ENCODE measurements at places on chromosomes 6 and 20.

DNA sequence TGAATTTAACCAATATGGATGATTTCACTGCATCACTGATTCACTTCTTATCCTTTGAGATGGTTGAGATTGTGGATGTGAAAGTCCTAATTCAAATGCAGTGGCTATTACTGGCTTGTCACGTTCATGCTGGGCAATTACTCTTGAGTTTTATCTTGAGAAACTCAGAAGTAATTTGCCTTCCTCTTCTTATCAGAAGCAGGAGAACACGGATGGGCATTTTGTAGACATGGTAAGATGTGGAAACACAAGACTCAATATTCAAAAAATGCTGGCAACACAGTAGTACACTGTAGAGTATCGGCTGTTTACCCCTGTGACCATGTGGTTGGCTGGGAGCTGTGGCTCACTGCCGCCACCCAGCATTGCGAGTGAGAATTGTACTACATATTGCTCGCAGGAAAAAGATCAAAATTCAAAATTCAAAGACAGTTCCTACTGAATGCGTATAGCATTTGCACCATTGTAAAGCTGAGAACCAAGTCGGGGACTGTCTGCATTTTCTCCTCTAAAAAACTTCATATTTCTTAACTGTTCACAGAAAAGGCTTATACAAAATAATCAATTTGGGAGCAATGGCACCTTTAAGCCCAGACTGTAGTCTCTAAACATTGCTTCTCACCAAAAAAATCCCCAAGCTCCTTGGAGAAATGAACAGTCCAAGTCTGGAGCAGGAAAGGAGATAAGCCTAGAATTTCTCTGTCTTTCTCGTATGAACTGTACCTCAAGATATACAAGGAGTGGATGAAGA is 61.9 kb upstream of the ELOVL5 start:
- DNase-seq = peak; percentile 17

- DNase-seq = no peak
Measured at GRCh38 chr20:19510611-19511010, 247.4 kb upstream of the RIN2 start.

GRCh38 chr20:7817286-7817685 is 123.0 kb downstream of the HAO1 start:
- no peak for DNase-seq

DNA sequence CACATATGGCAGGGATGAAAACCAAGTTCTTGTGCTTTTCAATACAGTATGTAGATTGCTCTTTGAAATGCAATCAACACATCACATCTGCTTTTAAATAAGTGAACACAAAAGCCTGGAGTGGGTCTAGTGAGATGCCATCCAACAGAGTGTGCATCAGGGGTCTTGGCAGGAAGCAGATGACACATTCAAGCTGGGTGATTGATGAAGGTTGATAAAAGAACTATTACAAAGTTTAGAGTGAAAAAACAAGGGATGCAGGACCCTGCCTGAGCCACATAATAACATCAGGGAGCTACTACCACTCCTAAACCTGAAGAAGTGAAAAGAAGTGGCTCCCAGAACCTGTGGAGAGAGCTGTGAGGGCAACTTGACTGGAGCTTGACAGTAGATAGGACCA is 16.6 kb upstream of the PLCB1 start:
- no peak for DNase-seq

DNA sequence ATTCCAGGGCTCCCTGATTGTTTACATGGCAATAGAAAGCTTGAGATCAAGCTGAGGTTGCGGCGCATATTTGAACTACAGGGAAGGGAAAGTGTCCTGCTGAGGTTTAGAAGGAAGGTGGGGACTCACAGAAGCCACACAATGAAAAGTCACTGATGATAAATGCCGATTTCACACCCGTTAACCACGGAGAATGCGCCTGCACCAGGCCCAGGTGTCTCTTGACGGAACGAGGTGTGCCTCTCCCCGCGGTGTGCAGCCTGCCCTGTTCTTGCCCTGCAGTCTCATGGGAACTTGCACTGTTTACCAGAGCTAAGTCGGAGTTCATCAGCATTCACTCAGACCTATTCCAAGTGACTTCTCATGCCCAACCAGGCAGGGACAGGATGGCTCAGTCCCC is 90.3 kb downstream of the LY86 start:
- no peak for DNase-seq

DNA sequence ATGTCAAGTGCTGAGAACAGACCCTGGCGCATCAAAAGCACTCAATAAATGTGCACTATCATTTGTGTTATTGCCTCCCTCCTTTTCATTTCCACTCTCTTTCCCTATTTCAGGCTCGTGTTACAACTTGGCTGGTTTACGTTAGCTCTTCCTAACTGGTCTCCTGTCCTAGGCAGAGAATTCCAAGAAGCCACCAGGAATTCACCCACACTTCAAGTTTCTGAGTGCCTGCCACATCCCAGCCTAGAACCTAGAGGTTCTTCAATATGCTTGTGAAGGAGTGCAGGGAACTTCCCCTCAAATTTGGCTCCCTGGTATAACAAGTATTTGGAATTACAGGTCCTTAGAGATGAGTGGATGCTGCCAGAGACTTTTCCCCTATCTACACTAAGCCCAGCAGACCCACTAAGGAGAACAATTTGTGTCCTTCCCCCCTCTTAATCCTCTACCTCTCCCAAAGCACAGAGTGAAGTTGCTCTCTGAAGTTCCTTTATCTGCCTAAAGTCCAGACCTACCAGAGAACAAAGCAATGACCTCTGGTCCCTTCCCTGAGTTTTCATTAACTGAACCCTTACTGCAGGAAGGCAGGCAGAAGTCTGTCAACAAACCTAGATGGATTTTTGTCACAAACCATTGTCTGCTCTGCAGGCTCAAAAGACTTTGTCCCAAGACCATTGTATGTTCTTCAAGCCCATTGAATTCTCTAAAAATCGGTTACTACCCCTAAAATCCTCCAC is 201.6 kb upstream of the JARID2 start:
- DNase-seq = no peak

- no peak for DNase-seq
Measured at GRCh38 chr6:44237021-44237812, 9.7 kb upstream of the HSP90AB1 start.

All from activated CD4-positive, CD25-positive, alpha-beta regulatory T cell (primary cell).